ENCODE measurements at places on chromosomes 3 and 15.

DNA sequence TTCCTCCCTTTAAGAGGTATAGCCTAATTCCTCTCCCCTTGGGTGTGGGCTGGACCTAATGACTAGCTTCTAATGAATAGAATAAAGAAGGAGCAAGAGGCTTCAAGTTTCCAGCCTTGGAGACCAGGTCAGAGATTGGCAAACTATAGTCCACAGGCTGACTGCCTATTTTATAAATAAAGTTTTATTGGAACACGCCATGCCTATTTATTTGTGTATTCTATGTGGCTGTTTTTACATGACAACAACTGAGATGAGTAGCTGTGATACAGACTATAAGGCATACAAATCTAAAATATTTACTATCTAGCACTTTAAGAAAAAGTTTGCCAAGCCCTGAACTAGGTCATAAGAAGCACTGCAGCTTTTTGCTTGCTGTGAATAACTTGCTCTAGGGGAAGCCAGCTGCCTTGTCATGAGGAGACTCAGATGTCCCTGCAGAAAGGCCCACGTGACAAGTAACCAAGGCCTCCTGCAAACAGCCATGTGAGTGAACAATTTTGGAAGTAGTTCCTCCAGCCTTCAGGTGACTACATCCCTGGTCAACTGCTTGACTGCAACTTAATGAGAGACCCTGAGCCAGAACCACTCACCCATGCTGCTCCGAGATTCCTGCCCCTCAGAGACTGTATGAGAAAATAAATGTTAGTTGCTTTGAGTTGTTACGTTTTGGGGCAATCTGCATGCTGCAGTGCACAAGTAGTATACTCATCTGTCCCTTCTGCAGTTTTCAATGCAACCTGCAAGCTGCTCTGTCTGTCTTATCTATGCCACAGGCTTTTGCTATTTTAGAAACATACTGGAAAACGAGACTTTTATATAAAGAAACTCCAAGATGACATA lies 21.1 kb upstream of the MAP3K13 start:
- DNase-seq = no peak
- no peak overlapping the region for H3K4me3 ChIP-seq
- no peaks in the 10 kb centered on the region for H3K27me3 ChIP-seq
- H3K27ac ChIP-seq = no peak overlapping the region

DNA sequence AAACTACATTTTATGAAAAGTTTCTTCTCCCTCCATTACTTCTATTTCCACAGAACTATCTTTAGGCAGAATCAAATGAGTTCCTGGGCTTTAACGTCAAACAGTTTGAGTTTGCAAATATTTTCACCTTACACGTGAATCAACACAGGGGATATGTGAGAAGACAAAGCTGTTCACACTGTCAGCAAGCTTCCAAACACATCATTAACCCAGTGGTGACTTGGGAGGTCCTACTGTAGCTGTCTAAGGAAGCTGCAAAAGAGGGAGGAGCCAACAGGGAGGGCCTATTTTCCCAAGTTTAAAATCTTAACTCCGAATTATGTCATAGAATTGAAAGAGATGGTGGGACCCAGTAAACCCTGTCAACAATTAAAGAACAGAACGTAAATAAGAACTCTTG lies 337.8 kb upstream of the DNAJC19 start:
- no peak for DNase-seq
- H3K27ac ChIP-seq = no peak overlapping the region
- no peaks in the 10 kb centered on the region for H3K36me3 ChIP-seq
- no peaks in the 10 kb centered on the region for H3K4me1 ChIP-seq
- no peaks in the 10 kb centered on the region for H3K27me3 ChIP-seq

GRCh38 chr3:177295116-177295515 lies 97.8 kb upstream of the TBL1XR1 start:
- H3K27ac ChIP-seq = peak overlapping the region; percentile 81
- no peaks in the 10 kb centered on the region for H3K27me3 ChIP-seq
- H3K4me1 ChIP-seq = peaks cover 29% of the 10 kb centered on the region

DNA sequence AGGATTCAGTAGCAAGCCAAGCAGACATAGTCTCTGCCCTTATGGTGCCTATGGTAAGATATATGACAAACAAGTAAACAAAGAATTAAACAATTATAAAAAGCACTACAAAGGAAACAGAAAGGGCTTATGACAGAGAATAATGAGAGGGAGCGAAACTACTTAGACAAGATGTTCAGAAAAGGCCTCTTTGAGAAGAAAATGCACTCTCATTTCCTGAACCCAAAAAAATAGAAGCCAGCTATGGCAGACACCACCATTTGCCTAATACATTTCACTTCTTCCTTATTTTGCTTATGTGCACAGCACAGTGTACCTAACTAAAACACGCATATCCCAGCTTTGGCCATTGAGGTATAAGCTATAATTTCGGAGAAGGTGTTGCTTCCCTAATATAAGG lies 465.5 kb upstream of the PPP2R3A start:
- H3K27me3 ChIP-seq = no peaks in the 10 kb centered on the region
- H3K4me3 ChIP-seq = no peak overlapping the region

DNA sequence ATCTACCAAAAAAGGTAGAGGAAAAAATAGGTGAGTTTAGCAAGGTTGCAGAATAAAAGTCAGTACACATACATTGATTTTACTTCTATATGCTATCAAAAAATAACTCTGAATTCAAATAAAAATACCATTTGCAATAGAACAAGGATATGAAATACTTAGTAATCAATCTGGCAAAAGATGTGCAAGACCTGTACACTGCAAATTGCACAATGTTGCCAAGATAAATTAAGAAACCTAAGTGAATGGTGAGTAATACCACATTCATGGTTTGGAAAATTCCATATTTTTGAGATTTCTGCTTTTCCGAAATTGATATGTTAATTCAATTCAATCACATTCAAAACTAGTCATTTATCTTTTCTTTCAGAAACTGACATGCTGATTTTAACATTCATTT lies 464.8 kb downstream of the EPHA3 start:
- no peak overlapping the region for H3K27ac ChIP-seq
- DNase-seq = no peak
- H3K4me3 ChIP-seq = no peak overlapping the region
- H3K36me3 ChIP-seq = no peaks in the 10 kb centered on the region

GRCh38 chr3:14829811-14830210 lies 11.0 kb downstream of the FGD5 start:
- no peaks in the 10 kb centered on the region for H3K36me3 ChIP-seq
- no peak for DNase-seq
- H3K4me1 ChIP-seq = no peaks in the 10 kb centered on the region

All from thoracic aorta (tissue), 2 donors.